ENCODE measurements at places on chromosomes 6 and 20.

- DNase-seq = no peak
These were observed 10.4 kb downstream of the GCNT2 start for GRCh38 chr6:10531503-10531902.

DNA sequence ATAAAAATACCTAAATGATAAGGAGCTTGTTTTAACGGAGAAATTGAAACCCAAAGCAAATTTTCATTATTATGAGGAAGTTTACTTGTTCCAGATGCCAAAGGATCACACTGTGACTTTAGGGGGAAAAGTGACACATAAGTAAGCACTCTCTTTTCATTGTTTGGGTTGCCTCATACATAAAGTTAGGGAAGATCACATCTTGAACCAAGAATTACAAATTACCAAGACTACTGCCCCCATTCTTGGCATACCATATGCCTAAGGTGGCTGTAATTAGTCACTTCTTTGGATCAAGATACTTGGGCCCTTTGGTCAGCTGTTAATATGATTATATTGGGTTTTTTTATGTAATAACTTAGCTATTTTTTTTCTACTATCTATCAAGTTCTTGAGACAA, 269.0 kb downstream of the COL12A1 start:
- DNase-seq = peak; percentile 52

DNA sequence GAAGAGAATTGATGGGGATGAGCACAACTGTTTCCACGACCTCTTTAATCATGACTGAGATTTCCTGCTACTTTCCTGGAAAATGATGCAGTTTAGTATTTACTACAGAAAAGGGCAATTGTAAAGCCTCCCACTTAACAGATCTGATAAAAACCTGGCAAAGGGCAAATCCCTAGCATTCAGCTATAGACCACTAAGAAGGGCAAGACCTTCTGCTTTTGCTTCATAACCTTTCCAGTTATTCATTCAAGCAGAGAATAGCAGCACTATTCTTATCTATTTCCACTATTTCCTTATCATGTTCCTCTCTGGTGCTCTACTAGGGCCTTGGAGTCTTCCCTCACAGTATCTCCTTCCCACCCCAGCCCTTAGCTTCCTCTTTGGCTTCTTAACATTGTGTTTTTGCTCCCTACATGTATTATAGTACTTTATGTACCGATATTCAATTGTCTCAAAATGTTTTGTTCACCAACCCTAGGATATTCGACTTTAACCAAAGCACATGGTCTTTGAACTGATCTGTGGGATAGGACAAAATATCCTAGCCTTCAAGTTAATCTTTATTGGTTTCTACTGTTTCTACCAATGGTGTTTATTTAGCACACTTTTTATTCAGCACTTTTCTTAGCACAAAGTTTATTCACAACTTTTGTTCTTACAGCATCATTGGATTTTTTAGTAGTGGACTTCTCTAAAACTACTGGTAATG, 32.7 kb upstream of the MANEA start:
- no peak for DNase-seq

DNA sequence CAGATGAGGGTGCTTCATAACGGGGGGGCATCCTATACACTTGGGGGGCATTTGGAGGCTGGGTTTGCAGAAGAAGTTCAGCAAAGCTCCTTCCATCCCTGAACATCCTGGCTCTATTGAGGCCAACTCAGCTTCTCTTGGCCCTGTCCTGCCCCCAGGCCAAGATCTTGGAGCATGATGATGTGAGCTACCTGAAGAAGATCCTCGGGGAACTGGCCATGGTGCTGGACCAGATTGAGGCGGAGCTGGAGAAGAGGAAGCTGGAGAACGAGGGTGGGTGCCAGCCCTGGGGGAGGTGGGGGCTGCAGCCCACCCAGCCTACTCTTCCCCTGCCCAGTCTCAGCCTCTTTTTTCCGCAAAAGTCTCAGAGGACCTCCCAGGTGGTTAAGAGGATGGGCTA, 17.2 kb downstream of the GDAP1L1 start:
- DNase-seq = no peak

GRCh38 chr20:38325905-38326304, 20.4 kb upstream of the LBP start:
- no peak for DNase-seq

- no peak for DNase-seq
These were observed 103.5 kb downstream of the CD24 start for GRCh38 chr6:106870824-106871717.

DNA sequence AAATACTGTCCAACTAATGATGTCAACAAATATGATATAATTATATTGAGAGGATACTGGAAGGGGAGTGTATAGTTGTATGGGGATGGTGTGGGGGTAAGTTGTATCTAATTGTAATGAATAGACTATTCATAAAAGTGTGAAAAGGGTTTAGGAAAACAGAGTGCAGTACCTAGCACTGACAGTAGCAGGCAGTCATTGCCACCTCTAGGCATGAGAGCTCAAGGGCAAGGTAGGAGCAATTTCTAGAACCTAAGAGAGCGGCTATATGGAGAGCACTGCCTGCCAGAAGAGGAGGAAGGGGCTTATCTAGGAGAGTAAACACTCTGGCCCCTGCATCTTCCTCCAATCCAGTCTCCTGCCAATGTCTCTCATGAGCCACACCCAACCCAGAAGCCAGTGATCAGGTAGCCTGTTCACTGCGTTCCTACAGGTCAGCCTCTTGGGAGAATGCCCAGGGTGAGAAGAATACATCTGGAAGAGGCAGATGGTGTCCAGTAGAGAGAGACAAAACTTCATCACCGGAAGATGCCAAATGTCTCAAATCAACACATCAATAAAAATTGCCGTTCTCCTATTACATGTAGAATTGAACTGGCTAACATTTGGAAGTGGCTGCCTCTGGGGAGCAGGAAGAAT, 200.0 kb downstream of the LY86 start:
- no peak for DNase-seq

- DNase-seq = no peak
These were observed 11.5 kb upstream of the BTBD9 start for GRCh38 chr6:38651121-38651784.

GRCh38 chr6:13831615-13832014, 17.3 kb upstream of the MCUR1 start:
- DNase-seq = no peak

GRCh38 chr20:19953606-19954005, 63.6 kb upstream of the NAA20 start:
- DNase-seq = no peak

GRCh38 chr20:21183722-21184121, 57.8 kb downstream of the KIZ start:
- DNase-seq = peak; percentile 54

- DNase-seq = no peak
These were observed 32.1 kb downstream of the APCDD1L start for GRCh38 chr20:58483051-58483450.

GRCh38 chr6:111782192-111782809, 91.0 kb downstream of the FYN start:
- no peak for DNase-seq

DNA sequence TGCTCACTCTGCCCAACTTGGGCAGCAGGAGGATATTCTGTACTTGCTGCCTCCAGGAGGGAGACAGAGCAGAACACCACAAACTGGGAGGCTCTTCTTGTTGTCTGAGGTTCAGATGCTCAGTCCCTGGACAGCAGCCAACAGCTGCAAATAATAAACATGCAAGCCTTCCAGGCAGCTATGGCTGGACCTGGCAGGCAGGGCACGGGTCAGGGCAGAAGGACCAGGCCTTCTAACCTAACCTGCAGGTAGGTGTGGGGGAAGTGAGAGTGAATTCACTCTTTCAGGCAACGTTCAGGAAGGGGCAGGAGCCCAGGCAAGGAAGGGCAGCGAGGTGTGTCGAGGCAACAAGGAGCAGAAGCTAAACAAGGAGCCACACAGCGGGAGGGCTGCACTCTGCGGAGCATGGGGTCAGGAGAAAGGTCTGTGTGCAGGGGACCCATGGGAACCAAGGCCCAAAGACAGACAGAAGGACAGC, 31.5 kb downstream of the NINL start:
- peak; percentile 67 for DNase-seq

GRCh38 chr6:163320804-163321203, 93.7 kb upstream of the QKI start:
- no peak for DNase-seq

DNA sequence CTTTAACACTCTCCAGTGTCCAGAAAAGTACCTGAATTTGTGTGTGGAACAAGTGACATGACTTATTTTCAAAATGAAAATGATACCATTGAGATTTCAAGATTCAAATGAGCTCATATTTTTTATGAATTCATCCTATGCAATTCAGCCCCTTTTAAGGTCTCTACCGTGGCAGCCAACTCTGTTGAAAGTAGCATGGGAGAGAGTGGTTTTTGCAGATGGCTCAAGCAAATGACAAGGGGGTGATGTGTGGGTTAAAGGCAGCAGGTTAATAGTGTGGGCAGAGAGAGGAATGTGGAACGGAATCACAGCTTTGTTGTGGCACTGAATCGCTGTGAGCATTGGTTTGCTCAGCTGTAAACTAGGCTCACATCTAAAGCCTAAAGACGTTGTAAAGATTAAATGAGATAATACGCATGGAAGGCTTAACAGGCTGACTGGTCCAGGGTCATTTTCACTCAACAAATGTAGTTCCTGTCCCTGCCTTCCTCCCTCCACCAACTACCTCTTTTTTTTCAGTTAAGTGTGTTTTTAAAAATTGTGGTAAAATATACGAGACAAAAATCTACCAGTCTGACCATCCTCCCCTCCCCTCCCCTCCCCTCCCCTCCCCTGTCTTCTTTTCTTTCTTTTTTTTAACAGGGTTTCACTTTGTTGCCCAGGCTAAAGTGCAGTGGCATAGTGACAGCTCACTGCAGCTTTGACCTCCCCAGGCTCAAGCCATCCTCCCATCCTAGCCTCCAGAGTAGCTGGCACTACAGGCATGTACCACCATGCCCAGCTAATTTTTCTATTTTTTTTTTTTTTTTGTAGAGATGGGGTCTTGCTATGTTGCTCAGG, 114.7 kb upstream of the ZNF217 start:
- peak; percentile 63 for DNase-seq

DNA sequence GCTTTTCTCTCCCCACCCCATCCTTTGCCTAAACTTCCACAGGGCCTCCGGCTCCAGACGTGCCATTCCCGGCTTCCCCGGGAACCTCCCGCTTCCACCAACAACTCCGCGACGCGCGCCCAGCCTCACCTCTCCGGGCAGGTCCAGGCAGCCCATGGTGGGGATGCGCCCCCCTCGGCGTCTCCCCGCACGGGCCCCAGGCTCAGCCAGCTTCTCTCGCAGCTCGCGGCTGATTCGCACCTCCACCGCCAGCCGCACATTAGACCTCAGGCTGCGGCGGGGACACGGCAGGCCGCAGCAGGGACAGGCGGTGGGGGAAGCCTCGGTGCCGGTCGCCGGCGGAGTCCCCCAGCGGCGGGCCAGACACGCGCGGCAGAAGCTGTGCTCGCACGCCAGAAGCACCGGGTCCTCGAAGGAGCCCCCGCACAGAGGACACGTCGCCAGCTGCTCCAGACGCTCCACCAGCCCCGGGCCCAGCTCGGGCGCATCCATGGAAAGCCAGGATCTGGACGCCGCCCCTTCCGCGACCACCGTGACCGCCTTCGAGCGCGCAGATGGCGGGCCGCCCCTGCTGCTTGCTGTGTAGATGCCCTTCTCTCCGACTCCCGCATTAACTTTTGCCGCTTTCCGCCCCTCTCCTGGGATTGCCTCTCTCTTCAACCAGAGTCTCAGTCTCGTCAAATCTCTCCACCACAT, at the start of gene RNF39:
TSS of gene RNF39 (minus strand) at position 676 of the 696 bp plus-strand sequence. CDS start at position 492, 184 bp downstream.
- peak; percentile 18 for DNase-seq
